ENCODE measurements at places on chromosomes 12 and 14.

DNA sequence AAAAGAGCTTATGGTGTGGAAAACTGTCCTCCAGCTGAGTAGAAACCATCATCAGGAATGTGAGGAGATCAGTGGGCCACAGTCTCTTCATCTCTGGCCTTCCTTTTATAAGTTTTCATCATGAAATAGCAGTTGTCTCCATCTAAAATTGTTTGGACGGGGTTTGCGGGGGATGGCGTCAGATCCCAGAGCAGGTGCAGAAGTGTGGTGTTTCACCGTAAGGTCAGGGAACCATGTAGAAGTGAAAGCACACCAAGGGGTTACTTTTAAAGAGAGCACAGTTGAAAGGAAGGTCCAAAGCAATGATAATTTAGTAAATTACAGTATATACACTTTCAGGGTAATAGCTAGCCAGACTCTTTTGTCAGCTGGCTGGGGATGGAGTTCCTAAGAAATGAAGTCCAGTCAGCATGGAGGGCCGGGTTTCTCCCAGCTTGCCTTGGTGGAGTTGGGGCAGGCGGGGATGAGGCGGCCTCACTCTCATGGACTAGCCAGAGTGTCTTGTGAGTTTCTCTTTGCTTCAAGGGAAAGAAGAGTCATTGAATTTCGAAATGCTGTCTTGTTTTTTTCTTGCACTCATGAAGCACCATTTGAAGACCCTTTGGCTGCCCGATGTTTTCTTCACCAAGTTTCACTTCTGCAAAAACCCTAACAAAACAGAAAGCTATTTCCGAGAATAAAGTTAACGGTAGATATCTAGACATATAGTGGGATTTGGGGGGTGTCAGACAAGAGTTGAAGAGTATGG, 100.6 kb downstream of the ETV6 start:
- DNase-seq = no peak

- no peak for DNase-seq
Measured at GRCh38 chr14:57979376-57980048, 113.6 kb upstream of the SLC35F4 start.

DNA sequence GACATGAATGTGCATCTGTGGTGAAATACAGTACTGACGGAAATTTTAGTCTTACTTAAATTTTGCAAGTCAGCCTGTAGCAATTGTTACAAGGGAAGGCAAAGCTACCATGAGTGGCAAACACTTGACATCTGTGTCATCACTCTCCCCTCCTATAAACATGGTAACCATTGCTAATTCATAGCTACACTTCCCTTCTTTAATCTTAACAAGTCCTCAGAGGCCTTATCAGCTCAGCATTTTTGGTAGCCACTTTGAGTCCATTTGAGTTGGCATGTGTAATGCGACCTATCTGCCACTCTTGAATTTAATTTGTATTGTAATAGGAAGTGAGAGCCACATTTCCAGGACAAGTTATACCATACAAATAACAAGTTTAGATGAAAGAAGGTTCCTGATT, 218.1 kb downstream of the RMST start:
- DNase-seq = no peak

DNA sequence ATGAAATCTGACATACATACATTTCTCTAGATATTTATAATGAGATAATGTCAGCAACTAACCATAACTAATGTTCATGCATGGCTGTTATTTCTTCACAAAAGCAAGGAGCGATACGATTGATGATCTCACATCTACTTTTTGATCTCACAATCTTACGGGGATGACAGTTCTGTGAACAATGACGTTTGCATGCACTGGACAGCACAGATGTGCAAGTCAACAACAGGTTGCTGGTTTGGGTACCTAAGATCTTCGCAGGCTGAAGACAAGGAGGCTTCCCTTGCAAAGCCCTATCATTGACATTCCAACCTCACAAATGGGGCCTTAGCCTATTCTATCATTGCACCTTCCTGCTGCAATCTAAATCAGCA, 53.6 kb downstream of the C12orf42 start:
- DNase-seq = no peak

DNA sequence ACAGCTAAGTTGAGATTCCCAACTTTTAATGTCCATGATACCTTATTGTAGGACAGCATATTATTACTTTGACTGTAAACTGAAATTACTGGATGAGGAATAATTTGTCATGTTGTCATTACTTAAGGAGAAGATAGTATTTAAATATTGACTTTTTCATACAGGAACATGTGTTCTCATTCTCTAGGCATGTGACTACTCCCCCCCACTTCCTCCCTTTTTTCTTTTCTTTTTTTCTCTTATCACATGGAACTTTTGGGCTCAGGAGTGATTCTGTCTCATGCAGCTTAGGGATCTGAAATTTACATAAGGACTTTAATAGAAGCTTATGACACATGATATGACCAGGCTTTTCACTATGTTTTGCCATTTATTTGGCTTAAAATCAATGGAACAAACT, 127.7 kb upstream of the SLCO1C1 start:
- no peak for DNase-seq

DNA sequence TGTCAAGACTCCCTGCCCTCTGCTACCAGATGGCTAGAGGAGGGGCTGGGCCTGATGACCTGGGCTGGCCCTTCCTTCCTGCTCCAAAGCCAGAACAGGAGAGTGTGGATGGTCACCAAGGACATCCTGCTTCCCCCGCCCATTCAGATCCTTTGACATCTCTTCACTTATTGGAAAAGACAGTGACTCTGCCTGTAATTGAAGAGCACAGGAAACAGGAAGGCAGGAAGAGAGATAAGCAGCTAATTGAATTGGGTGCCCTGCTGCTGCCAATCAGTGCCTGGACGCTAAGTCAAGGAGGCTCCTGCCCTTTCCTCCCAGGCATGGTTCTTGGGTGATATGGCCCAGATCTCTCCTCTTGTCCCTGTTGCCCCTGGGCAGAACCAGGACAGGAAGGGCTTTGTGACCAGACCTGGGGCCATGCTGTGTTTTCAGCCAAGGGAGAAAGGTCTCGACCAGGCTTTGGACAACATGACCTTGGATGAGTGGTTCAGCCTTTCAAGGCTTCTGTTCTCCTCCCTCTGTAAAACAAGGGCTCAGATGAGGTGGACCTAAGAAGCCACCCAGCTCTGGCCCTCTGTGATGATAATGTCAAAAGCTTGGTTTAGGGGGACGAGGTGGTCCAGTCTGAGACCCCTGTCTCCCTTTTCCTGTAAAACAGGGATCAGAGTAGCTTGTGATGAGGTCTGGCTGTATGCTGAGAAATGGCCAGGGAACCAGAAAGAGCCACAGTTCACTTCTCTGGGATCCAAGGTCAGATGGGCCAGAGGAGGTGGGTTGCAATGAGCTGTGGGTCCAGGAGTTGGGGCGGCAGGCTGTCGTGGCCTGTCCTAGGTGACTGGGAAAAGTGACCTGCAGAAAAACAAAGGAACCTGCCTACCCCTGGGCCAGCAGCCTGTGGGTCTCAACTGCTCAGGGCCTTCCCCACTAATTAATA, 38.8 kb downstream of the FAM222A start:
- DNase-seq = no peak

DNA sequence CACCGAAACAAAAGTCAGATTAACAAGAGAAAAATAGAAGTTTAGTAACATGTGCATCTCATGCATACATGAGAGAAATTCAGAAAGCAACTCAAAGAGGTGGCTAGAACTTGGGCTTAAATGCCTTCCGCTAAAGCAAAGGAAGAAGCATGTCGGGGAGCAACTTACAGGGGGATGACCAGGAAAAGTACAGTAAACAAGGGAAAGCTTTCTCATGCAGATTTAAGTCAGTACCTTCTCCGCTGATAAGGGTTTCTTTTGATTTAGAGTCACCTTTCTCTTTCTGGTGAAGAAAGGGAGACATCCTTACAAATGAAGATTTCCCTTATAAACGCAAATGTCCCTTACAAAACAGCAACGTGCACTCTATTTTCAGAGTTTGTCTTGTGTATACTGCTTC, 6.0 kb upstream of the RNASE6 start:
- DNase-seq = no peak

GRCh38 chr14:103686831-103687485, 28.3 kb downstream of the XRCC3 start:
- no peak for DNase-seq

DNA sequence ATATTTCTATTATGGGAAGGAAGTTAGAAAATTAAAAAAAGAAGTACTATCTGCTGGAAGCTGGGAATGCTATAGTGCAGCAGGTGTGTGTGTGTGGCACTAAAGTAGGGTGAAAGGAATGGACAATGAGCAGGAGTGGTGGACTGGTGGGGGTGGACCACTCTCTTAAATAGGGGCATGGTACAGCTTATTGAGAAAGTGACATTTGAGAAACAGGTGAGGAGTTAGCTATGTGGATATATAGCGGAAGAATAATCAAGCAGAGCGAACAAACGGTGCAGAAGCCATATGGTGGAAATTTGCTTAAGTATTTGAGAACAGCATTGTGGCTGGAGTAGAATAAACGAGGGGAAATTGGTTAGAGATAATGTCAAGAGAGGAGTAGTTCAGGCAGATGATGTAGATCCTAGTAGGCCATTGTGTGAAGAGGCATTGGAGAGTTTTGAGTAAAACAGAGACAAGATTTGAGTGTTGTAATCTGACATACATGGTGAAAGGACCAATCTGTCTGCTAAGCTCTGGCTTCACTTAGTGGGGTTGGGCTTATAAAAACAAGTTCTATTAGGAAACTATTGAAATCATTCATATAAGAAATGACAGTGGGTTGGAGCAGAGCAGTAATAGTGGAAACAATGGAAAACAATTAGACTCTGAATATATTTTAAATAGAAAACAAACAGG, 149.2 kb upstream of the SYT10 start:
- no peak for DNase-seq

- DNase-seq = peak; percentile 25
Measured at GRCh38 chr12:69007855-69008351, 74.9 kb upstream of the CPM start.

DNA sequence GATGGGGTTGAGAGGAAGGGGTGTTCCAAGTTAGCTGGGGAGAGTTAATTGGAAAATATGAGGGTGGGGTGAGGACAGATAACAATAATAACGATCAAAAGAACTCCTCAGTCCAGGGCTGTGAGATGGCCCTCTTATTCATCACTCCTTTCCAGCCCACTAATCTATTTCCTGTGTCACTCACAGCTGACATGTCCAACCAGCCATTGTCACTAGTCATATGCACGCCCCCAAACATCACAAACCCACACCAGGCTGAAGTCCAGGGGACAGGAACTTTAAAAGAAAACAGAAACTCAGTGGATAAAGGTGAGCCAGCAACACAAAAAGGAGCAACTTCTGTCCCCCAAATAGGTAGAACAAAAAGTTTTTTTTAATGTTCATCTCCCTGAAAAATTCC, 911 bp downstream of the CALCOCO1 start:
- DNase-seq = no peak

DNA sequence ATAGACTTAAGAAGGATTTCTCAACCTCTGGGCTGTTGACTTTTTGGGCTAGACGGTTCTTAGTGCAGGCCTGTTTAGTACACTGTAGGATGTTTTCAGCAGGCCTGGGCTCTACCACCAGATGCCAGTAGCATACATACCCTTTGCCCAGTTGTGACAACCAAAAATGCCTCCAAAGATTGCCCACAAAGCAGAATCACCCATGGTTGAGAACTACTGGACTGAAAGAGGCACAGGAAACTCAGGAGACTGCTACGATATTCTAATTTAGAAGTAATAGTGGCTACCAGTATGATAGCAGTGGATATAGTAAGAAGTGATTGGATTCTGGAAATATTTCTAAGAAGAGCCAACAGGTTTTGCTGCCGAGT, 15.5 kb downstream of the SLC35E3 start:
- DNase-seq = no peak

GRCh38 chr14:64823305-64823861, 56.3 kb downstream of the SPTB start:
- peak; percentile 80 for DNase-seq

DNA sequence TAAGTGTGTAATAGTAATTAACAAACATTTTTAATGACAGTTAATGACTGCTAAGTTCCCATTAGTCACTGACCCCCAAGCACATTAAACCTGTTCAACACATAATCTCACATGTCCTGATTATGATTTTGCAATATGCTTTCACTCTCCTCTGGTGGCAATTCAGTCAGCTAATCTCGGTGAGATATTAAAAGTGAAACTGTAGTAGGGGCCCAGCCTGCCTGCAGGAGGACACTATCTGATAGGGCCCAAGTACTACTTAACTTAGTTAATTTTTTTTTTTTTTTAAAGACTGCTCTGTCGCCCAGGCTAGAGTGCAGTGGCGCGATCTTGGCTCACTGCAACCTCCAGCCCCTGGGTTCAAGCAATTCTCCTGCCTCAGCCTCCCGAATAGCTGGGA, 48.8 kb downstream of the CIT start:
- DNase-seq = no peak

DNA sequence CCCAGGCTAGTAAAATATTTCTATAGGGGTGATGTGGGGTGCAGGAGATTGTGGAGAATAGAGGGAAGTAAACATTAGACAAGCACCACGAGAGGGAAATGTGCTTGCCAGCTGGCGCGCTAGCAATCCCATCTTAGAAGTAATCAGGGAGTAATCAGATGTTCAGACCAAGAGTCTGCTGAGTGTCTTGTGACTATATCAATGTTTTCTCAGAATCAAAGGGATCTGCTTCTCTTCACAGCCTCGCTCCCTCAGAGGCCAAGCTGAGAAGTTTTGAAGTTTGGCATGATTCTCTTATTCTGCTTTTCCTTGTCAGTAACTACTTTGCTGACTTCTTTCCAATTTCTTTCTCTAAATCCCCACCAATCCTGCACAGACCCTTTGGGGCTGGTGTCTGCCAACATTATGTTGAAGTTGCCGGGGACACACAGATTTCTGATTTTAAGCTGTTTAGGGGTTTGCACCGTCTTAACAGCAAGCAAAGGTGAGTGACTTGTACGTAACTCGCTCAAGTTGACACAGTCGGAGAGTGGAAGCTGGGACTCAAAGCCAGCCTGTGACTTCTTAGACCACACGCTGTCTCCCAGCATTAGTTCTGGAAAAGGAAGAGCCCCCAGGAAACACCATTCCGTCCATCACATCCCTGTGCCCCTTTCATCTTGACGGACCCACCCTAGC, 22.0 kb upstream of the TSPAN9 start:
- no peak for DNase-seq

DNA sequence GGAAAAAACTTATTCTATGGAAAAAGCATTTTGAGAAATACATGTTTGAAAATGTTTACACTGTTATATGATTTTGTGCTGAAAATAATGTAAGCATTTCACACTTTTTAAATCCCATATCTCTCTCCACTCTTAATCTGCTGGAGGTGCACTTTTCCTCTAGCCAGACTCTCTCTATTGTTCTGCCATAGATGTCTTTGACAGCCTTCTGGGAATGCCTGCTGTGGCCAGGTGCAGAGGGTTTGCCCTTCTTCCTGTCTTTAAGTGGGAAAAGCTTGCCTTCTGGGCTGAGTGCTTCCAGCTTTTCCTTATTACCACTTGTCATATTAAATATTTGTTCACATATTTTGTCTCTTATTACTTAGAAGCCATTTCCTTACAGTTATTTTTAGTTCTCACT, 60.1 kb upstream of the PPM1H start:
- no peak for DNase-seq

DNA sequence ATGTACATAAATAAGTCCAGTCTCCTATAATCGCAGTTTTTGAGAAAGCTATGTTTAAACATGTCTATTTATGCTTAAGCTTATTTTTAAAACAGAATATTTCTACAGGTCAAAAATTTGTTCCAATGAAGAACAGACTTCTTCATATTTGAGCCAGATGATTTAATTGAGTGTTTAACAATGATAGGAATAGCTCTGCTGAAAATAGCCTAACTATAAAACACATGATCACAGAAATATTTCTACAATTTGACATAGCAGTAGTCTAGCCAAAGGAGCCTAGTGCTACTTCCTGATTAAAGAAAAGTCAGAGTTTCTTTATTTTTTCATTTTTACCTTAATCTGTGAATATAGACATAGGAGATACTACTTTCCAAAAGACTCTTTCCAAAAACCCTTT, 29.4 kb downstream of the DCP1B start:
- DNase-seq = no peak

- DNase-seq = peak; percentile 56
Measured at GRCh38 chr12:30753751-30754382, 884 bp downstream of the CAPRIN2 start.
